Chondrocyte (in vitro differentiated cells): ENCODE measurements at places on chromosomes 6 and 20. TPM values are rescaled to one million over a fixed set of nuclear protein-coding genes. Genes with fewer than 3 reads are reported as not detected.

Gene ADRM1
- 83.0 to 94.7 TPM (median 87.2 TPM) in 3 replicates for total RNA-seq

Gene SDHAF4
- 9.0 to 10.4 TPM (median 9.4 TPM) in 3 replicates for total RNA-seq

- peaks cover 13% of the 10 kb centered on the region for H3K4me1 ChIP-seq
- DNase-seq, result no peak
- no peak overlapping the region for H3K4me3 ChIP-seq
- H3K36me3 ChIP-seq, result no peaks in the 10 kb centered on the region
- no peak overlapping the region for H3K27ac ChIP-seq
Observed at GRCh38 chr6:18586133-18586532, 199.0 kb downstream of the RNF144B start.

GRCh38 chr6:40328986-40329545 is 258.1 kb downstream of the LRFN2 start:
- no peak overlapping the region for H3K27ac ChIP-seq
- H3K4me1 ChIP-seq, result no peaks in the 10 kb centered on the region
- H3K4me3 ChIP-seq, result no peak overlapping the region
- H3K36me3 ChIP-seq, result no peaks in the 10 kb centered on the region
